ENCODE measurements at places on chromosomes 3 and 15.
A peak's percentile ranks its signal among the peaks of the same experiment; 100 is the strongest.

DNA sequence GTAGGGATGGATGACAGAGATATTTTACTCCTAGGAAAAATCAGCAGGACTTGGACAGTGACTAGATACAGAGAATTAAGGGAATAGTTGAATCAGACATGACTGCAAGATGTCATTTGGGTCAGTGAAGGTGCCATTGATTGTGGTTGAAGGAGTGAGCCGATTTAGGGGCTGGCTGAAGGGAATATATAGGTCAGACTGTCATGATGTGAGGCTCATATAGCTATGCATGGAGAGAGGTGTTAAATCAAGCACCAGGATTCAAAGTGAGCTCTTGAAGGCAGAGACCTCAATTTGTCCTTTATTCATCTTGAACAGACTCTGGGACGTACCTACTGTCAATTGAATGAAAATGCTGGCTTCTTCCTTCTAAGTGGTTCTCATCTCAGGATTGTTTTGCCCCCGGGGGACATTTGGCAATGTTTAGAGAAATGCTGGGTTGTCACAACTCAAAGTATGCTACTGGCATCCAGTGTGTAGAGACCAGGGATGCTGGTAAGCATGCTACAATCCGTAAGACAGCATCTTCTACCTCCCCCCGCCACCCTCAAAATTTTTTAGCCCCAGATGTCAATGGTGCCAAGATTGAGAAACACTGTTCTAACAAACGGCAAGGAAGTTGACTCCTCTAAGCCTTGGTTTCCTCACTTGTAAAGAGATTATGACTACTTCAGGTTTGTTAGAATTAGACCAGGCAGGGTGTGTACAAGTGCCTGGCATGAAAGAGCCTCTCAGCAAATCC lies 7.8 kb downstream of the ATP2C1 start:
- no peak for DNase-seq

- no peak for DNase-seq
These were observed 441.3 kb downstream of the MAGI1 start for GRCh38 chr3:65597226-65597951.

- no peak for DNase-seq
These were observed 553.8 kb upstream of the SGO1 start for GRCh38 chr3:20739814-20740213.

- DNase-seq: no peak
These were observed 77.4 kb downstream of the SMAD6 start for GRCh38 chr15:66779331-66780009.

- no peak for DNase-seq
These were observed 28.8 kb upstream of the VILL start for GRCh38 chr3:37961622-37962431.

DNA sequence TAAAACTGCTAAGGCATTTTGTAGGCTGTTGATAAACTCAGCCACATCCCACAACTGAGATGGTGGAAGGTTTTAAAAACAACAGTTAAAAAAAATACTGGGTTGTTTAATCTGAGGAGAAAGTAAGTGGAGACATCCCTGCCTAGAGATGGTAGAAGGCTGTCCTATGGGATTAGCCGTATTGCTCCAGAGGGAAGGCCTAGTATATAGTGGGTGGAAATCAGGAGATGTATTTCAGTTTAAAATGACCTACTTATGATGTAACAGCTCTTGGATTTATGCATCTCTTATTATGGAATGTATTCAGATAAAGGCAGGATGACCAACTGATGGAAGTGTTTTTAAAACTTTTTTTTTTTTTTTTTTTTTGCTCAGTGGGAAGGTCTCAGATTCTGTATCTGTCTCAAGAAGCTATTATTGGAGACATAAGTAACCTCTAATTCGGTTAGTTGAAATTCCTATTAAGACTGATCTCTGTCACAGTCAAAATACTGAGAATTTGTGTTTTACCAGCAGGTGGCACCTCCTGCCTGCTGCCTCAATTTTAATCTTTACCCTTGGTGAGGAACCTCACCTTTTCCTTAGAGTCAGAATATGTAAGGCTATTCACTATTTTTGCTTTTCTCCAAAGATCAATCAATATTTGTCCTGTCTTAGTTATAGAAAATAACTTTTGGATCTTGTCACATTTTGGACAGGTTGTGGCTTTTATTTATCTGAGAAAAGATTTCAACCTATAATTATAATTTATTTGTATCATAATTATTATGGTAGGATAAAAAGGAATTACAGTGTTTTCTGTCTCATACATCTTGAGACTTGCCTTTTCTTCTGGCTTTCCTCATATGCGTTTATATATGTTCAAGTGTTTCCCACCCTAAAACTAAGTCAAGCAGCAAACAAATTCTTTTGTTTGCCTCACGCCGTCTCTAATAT lies 63.0 kb downstream of the VPS8 start:
- DNase-seq: no peak

DNA sequence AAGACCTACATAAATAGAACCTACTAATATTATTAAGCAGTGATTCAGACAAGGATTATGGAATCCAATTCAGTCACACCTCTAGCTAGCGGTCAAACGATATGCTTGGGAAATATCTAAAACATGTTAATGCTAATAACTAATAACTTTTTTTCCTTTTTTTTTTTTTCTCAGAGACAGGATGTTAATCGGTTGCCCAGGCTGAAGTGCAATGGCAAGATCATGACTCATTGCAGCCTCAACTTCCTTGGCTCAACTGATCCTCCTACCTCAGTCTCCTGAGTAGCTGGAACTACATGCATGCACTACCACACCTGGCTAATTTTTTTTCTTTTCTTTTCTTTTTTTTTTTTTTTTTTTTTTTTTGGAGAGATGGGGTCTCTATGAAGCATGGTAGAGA lies 124.1 kb downstream of the NR2E3 start:
- no peak for DNase-seq

DNA sequence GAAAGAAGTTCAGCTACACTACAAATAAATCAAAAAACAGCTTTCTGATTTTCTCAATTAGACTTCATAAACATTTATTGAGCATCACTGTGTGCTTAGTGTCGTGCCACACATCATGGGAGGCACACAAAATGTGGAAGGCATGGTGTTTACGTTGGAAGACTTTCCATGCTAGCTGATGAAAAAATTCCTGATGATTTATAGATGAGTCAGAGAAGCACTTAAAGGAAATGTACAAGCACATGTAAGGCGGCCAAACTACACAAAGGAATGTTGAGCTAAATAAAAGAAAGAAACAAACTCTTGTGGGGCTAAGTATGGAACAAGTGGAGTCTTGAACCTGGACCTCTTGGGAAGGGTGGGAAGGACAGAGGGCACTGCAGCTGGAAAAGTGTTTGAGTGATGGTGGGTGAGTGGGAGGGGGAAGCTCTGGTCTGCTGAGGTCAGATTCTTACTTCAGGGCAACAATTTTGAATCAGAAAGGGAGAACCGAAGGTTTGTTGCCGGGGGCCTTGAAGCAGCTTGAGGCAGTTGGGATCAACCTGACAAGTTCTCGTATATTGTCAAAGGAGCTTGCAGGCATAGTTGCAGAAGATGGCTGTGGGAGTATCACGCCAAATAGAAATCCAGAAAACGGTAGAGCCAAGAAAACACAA lies 66.9 kb downstream of the FOXB1 start:
- DNase-seq: no peak

DNA sequence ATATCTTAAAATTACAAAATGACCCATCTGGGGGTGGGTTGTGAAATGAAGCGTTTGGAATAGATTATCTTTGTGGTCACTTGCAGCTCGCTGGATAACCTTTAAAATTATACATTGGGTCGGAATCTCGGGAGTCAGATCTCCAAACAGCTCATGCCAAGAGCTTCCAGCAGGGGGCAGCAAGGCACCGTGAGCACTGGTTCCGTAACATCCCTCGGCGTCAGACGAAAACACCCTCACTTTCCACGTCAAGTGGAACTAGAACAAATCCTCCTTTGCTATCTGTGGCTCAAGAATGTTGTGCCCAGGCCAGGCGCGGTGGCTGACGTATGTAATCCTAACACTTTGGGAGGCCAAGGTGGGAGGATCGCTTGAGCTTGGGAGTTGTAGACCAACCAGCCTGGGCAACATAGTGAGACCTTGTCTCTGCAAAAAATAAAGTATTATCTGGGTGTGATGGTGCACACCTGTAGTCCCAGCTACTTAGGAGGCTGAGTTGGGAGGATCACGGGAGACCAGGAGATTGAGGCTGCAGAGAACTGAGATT lies 31.1 kb downstream of the UMPS start:
- DNase-seq: peak; percentile 57

GRCh38 chr3:146513386-146514051 lies 30.9 kb downstream of the PLSCR1 start:
- DNase-seq: no peak

GRCh38 chr3:172641291-172641690 lies 69.6 kb downstream of the NCEH1 start:
- no peak for DNase-seq

DNA sequence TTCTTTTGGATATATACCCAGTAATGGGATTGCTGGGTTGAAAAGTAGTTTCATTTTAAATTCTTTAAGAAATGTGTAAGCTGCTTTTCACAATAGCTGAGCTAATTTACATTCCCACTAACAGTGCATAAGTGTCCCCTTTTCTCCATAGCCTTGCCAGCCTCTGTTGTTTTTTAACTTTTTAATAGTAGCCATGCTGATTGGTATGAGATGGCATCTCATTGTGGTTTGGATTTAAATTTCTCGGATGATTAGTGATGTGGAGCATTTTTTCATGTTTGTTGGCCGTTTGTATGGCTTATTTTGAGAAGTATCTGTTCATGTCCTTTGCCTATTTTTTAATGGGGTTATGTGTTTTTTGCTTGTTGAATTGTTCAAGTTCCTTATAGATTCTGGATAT lies 444.3 kb upstream of the ATP11B start:
- no peak for DNase-seq

- DNase-seq: no peak
These were observed 2.4 kb downstream of the LMCD1 start for GRCh38 chr3:8503871-8504610.

GRCh38 chr15:63019511-63020109 lies 22.9 kb upstream of the TPM1 start:
- DNase-seq: no peak

- no peak for DNase-seq
These were observed 188.6 kb downstream of the FNDC3B start for GRCh38 chr3:172228036-172228415.

DNA sequence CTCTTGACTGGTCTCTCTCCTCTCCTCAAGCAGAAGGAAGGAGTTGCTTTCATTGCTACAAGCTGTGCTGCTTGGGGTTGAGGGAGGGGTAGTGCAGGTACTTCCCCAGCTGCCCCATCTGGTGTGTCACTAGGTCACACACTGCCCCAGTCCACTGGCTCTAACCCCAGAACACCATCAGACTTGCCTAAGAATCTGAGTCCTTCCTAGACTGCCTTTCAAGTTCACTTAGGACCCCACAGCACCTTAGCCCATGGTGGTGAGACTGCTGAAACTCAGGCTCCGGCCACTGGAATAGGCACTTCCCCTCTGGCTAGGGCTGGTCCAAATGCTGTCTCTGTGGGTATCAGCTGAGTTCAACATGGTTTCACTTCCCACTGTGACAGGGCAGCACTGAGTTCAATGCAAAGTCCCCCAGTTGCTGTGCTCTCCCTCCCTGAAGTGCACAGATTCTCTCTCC lies 279.7 kb upstream of the GOLGA6L4 start:
- no peak for DNase-seq

- DNase-seq: no peak
These were observed 593.3 kb downstream of the FOXP1 start for GRCh38 chr3:70990185-70990584.

GRCh38 chr3:194874206-194874605 lies 188.5 kb downstream of the FAM43A start:
- no peak for DNase-seq

GRCh38 chr3:52771702-52772101 lies 962 bp upstream of the NEK4 start:
- no peak for DNase-seq

GRCh38 chr15:38557921-38558320 lies 6.7 kb downstream of the RASGRP1 start:
- no peak for DNase-seq

DNA sequence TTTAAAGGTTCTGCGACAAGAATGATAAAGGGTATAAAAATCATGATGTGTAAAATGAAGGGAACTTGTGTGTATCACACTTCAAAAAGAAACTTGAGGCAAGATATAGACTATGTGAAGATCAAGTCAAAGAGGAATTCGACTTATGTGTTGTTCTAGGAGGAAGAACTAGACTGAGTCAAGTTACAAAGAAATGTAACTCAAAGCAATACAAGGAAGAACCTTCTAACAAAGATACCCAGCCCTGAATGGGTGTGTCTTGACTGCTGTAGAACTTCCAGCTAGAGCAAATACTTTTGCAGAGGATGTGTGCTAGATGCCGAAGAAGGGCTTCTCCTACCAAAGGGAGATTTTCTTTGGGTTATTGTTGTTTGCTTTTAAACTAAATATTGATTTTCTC lies 2.4 kb downstream of the SLC49A4 start:
- no peak for DNase-seq

DNA sequence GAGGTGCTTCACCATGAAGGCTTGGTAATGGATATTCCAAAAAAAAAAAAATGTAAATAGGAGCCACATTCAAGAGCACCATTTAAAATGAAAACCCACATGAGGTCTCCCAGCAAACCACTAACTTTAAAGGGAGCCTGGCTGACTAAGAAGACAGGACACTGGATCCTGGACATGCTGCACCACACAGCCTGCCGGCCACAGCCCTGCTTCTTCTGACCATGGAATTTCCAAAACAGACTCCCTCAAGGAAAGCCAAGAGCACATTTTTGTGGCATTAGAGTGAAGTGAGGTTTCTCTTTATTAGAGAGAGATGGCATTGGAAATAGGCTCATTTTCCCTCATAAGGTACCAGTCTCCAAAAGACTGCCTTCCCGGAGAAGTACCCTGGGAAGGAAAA lies 113.9 kb downstream of the RORA start:
- no peak for DNase-seq

DNA sequence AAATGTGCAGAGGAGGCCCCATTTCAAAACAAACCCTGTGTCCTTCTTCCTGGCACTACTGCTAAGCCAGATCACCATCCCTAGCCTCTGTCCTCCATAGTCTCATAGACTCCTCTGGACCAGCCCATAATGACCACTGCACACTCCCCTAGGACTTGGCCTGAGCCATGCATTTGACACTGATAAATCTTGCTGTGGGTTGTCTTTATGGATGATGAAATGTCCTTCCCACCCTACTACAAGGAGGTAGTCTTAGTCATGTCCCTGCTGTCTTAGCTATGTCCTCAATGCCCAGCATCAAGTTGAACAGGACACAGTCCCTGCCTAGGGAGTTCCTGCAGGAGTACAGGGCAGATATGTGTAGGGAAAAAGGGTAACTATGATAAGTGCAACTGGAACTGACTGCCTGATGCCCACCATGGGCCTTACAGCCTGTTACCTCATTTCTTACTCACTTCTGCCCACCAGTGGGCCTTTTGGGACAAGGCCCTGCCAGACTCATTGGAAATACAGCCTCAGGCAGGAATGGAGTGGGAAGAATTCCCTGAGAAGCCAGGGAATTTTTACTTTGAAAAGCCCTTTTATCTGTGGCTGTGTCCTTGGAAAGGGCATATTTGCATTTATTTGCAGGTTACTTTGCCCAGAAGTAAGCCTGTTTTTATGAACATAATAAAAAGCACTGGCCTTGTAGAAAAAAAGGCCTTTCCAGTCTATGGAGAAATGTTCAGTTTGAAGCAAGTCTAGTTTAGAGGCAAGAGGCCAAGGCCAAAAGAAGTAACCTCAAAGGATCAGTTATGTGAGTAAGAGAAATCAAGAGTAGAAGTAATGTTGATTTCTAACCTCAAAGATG lies 199.6 kb upstream of the EIF1B start:
- DNase-seq: no peak

- no peak for DNase-seq
These were observed 33.4 kb upstream of the SETD2 start for GRCh38 chr3:47197287-47197686.

All from activated CD4-positive, CD25-positive, alpha-beta regulatory T cell treated with anti-CD3 and anti-CD28 coated beads, Interleukin-2, amount 50 U/mL, for 16 hours (primary cell).